ENCODE measurements at places on chromosomes 5 and 9.
A peak's percentile ranks its signal among the peaks of the same experiment; 100 is the strongest.

DNA sequence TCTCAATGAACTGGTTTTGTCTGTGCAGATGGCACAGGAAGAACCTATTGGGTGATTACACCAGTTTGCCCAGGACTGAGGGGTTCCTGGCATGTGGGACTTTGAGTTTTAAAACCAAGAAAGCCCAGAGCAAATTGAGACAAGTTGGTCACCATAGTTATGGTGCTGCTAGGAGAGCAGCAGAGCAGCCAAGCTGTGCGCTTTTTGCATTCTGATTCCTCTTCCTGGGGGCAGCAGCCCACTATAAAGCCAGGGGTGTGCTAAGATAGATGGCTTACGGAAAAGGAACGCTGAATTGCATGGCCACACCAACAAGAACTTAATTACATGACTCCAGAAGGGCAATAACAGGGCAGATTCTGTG lies 49.7 kb downstream of the TIMD4 start:
- no peak for DNase-seq

- peak; percentile 37 for DNase-seq
Measured at GRCh38 chr9:136711751-136712689, at the start of gene DIPK1B. TSS of gene DIPK1B (plus strand) at chr9:136712572. CDS start at chr9:136712666, 94 bp downstream.

DNA sequence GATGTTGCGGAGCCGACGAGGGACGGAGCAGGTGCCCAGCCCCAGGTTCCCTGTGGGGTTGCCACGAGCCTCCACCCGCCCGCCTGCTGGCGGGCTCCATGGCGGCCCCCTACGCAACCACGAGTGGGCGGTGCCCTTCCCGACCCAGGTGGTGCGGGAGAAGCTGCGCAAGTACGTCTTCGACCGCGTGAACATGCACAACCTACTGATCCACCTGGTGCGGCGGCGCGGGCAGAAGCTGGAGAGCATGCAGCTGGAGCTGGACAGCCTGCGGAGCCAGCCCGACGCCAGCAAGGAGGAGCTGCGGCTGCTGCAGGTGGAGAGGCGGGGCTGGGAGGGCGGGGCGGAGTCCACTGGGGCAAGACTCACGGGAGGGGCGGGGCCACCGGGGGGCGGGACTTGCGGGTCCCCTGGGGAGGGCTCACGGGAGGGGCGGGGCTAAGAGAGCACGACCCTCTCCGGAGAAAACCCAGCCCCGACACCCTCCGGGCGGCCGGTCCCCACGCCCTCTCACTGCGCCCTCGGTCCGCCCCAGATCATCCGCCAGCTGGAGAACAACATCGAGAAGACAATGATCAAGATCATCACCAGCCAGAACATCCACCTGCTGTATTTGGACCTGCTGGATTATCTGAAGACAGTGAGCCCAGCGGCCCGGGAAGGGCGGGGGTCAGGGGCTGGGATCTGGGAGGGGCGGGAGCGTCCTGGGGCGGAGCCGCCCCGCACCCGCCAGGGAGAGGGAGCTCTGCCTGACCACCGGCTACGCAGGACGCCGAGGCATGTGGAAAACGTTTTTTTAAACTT lies 3.9 kb downstream of the CCDC183 start:
- peak; percentile 88 for DNase-seq

DNA sequence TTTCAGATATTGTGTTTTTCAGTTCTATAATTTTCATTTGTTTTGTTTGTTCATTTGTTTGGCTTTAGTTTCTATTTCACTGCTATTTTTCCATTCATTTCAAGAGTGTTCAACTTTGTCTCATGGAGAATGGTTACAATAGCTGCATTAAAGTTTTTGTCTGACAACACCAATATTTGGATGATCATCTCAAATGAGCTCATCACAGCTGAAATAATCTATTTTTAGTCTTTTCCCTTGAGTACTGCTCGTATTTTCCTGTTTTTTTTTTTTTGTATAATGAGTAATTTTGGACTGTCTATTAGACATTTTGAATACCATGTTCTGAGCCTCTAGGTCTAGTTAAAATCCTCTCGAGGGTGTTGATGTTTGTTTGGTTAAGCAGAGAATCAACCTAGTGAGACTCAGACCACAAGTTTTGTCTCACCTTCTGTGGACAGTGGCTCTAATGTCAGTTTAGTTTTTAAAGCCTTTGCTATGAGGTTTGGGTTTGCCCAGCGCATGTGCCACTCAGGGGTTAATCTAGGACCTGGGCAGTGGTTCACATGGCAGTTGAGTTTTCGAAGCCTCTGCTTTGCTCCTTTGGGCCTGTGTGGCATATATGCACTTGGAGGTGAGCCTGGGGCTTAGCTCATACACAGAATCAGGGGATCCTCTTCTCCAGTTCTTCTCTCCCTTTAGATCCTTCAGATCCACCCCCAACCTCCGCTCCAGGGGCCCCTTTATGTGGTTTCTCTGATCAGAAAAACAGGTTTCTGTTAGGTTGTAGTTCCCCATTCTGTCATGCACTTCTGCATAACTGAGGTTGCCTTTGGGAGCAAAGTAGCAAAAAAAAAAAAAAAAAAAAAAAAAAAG lies 79.8 kb downstream of the ARSB start:
- no peak for DNase-seq

DNA sequence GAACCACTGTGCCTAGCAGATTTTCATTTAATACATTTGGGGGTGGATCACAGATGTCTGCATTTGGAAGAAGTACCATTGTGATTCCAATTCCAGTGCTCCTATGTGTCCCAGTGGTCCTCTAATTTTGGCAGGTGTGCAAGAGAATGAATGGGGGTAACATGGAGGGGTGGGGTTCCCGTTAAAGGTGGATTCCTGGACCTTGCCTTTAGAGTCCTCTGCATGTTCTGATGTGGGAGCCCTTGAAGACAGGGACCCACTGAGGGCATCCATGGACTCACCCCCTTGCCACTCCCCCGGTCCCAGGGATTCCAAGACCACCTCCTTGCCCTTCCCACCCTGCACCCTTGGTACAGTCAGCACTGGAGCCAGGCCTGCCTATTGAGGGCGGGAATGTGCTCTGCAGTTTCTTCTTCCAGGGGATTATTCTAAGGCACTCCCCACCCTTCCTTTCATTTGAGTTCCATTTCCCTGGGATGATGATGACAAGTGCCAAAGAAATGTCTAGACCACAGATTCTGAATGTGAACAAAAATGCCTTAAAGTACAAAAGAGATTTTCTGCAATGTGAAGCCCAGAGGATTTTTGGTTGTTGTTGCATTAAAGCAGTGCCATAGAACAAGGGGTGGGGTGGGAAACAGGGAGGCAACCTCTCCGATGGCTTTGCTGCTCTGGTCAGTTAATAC lies 119.4 kb upstream of the PTCH1 start:
- no peak for DNase-seq

DNA sequence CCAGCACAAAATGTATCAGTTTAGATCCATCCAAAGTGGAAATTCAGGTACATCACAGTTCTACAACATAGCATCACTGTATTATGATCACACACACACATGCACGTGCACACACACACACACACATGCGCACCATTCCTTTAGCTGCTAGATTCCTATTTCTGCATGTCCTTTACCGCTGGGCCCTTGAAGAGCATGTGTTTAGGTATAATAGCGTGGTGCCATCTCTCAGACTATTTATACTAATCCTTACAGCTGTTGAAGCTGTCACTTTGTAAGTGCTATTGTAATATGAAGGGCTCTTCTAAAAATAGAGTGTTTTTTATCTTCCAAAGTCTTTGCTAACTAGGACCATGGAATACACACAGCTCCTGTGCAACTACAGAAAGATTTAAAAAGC lies 308.8 kb upstream of the TRPC7 start:
- DNase-seq = no peak

DNA sequence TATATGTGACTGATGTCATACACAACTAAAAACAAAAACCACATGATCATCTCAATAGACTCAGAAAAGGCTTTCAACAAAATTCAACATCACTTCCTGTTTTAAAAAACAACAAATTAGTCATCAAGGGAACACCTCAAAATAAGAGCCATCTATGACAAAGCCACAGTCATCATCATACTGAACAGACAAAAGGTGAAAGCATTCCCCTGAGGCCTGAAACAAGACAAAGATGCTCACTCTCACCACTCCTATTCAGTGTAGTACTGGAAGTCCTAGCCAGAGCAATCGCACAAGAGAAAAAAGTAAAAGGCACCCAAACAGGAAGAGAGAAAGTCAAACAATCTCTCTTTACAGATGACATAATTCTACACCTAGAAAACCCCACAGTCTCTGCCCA lies 893.5 kb upstream of the EDIL3 start:
- no peak for DNase-seq

DNA sequence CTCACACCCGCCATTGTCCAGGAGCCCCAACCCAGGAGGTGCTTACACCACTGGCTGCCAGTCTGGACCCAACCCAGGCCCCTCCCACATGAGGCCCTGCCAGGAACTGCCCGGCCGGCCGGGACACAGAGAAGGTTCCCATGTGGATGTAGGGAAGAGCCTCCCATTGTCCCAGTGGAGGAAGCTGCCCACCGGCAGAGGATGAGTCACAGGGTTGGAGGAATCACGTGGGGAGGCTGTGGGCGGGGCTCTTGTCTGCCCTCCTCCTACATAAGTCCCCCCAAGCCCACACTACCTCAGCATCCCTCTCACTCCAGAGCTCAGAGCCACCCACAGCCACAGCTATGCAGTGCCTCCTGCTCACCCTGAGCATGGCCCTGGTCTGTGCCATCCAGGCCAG lies 26.1 kb downstream of the PAEP start:
- DNase-seq = no peak

DNA sequence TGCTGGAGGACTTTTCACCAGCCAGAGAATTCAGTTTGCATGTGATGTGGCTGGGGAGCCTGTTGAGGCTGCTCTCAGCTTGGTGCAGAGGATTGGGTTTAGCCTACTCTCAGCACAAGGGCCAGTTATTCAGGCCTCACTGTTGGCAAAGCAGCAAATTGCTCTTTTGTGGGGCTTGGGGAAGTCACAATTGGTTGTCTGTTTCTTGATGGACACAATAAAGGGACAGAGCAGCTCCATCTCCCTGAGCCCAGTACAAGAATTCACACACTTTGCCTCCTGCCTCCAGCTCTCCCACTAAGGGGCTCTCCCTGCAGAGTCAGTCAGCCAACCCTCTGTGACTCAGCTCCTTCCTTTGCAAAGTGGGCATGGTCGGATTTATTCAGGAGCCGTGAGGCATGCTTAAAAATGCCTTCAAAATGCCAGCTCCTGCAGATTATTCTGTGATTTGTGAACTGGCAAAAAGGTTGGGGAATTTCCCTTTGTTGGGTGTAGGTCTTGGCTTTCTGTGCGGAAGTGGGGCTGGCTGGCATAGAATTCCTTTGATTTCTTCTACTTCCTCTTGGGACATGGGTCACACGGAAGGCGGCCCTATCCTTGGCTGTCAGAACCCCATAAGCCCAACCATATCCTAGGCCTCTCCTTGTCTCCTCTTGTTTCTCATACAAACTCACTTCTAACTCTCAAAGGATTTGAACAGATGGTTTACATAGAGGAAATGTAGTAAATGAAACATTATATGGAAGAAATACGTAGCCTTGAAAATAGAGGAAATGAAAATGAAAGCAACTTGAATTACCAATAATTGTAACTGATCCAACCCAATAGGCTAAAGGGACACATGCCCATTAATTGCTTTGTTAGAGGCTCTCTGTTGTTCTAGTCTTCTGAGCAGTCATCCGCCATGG lies 118.7 kb upstream of the CD180 start:
- DNase-seq = no peak

DNA sequence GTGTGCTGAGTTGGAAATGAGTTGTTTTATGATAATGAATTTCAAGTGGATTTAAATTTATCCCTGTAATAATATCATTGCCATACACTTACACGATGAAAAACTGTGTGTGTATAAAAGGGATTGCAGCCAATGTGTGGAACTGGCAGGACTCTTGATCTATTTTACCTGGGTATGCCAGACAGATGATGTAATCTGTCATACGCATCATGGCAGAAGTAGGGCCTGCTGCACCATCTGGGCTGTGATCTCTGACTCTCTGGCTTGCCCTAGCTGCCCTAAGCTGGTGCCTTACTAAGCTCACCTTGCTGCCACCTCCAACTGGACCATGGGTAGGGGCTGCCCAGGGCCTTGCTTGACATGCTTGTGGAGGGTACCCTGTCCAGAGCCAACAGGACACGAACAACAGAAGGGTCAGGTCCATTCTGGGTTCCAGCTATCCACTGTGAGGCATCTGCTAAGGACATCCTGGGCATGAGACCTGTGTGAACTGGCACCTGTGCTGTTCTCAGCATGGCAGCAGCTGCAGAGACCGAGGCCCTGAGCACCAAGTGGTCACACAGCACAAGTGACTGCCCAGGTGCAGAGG lies 184.2 kb downstream of the FSTL4 start:
- no peak for DNase-seq

DNA sequence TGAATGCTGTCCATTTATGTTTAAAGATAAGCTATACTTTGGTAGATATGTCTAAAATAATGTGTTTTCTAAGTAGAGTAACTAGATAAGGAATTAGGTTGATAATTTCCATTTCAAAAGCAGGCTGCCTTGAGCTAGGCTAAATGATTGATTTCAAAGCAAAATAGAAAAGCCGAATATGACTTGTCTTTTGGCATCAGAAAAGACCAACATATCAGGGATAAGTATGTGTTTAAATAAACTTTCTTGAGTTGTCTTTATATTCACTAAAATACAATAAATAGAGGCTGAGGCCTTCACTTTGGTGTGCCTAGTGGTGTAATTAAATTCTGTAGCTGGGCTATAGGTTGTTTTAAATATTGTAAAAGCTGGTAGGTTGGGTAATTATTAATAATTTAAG lies 569.0 kb downstream of the TAF11L14 start:
- no peak for DNase-seq

Data from DMS153 (cell line).